DMS 273 treated with DMSO at 0.1 percent for 48 hours (cell line): ENCODE measurements at places on chromosomes 6 and 20.

DNA sequence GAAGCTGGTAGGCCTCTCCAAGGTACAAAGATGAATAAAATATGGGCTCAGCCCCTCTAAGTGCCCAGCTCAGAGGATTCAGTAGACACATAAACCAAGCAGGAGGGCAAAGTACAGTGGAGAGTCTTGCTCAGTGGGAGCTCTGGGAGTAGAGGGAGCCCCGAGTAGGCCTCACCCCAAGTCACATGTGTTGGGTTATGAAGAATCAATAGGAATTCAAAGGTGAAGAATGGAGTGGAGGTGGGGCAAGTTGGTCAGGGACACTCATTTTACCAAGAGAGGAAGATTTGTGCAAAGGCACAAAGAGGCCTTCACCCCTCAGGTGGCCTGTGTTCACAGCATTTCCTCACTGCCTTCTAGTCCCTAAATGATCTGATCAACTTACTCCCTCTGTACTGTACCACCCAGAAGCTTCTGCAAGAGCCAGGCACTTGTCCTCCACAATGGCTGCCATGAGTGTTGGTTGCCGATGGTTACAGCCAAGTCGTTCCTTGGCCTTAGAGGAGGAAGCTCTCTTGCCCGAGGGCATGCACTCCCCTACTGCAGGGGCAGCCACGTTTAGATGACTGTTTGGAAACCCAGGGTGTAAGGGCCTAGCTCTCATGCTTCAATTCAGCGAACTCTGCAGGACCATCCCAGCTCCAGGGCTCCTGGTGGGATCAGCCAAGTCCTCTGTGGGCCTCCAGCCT, 6.7 kb upstream of the CDKN1A start:
- no peak for DNase-seq

DNA sequence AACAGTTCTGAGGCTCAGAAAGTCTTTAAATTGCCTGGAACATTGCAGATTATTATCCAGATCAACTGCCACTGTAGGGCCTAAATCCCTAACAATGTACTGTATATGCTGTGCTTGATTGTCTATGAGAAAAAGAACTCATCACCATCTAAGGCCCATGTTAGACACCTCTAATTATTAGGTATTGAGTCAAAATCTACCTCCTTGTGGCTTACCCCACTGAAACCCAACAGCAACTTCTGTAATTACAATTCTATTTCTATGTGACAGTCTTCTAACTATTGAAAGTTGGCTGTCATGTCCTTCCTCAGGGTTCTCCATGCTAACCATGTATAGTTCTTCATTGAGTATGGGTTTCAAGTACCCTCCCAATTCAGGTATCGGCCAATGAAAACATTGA, 13.9 kb downstream of the MCM9 start:
- no peak for DNase-seq

DNA sequence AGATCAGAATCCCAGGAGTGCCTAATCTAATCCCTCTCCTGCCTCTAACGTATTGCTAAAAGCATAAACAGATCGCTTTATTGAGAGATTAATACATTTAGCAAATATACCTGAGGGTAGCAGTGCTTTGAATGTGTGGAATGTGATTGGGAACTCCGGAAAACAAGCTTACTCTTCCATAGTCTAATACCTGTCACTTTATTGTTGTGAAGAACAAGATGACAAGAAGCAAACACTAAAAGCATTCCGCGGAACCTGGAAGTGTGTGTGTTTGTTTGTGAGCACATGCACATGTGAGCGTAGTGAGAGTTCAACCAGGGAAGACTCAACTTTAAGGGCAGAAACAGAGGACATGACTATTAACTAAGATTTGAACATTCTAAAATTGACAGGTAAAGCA, 265.0 kb upstream of the GJE1 start:
- DNase-seq: no peak

- no peak for DNase-seq
Observed at GRCh38 chr20:47568019-47568418, 66.3 kb downstream of the NCOA3 start.

DNA sequence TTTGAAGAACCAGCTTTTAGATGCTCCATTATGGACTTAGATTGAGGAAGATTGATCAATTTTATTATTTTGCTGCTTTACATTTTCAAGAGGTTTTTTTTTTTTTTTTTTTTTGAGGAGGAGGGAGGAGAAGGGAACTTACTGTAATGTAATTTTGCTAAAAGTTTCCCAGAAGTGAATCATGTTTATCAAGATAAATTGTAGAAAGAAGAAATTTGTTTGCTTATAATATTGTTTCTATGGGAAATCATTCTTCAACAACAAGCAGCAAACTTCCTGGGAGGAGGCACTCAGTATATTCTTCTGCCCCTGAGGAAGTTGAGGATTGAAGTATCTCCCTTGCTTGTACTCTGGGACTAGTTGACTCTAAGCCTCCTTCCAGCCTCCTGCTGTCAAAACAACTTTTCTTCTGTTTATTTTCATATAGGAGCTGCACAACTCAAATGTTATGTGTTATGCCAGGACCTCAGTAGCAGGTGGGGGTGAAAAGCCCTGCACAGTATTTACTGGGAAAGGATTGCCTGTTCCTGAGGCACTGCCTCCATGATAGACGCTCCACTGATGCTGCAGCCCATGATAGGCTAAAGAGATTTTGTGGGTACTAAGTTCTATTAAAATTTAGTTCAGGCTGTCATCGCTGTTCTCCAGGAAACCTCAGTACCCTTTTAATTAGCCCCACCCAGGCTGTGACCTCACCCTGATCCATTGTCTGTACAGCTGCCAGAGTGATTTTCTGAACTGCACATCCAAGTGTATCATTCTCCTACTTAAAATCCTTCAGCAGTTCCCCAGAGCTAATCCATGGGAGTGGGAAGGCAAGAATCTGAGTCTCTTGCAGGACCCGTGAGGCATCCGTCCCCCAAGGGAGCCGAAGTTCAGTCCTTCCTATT, 51.9 kb downstream of the CARMIL1 start:
- DNase-seq: no peak

DNA sequence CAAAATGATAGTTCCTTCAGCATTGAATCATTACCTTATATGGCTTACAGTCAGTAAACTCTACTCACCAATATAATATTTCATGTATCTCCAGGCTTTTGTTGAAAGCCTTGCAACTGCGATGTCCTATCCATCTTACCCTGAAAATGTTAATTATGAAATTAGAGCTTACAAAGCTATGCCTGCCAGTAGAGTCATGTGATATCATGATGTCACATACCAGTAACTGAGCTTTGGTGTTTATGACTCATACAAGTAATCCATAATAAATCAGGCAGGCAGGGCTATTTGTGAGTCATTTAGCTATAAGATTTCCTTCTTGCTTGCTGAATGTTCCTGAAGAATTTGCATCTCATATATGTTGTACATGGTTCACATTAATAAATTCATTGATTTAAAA, 44.9 kb upstream of the FAM83B start:
- DNase-seq: peak; percentile 37

DNA sequence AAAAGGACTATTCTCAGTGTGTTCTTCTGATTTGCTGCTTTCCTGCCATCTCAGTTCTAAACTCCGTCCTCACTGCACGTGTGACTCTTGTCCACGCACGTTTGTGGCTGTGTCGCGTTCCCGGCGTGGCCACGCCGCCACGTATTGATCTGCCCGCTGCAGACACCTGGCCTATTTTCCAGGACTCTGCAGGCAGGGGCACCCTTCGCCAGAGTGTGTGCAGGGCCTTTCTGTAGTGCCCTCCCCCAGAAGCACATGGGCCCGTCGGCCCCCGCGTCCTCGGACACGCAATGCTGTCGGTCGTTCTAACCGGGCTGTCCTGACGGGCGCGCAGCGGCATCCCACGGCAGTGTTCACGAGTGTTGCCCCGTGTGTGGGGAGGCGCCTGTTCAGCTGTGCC, 87.6 kb downstream of the YTHDF1 start:
- no peak for DNase-seq

DNA sequence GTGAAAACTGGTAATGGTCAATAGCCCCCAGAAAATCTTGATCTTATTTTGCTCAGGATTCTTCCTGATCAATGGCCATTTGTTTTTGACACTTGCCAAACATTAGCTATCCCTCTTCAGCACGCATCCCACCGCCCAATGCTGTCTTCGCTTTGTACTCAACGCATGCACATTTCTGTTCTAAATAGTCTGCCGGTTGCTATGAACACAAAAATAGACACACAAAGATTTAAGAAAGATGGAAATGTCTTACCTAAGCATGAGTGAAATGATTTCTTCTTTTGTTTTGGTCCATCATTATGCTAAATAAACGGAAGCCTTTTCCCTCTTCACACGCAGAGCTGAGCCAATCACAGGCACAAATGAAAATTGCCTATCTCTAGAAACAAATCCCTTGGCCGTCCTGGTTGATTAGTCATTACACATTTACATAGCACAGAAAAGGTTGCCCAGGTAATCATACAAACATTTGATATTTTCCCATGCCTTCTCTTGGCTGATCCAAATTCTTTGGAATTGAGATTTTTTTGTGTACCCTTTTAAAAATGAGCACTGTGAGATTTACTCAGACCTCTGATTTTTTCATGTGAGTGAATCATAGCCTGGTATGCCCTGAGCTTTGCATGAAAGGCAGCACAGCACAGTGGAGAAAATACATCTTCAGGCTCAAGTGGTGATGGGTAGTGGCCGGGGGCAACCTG, 70.5 kb upstream of the FAM184A start:
- DNase-seq: no peak

DNA sequence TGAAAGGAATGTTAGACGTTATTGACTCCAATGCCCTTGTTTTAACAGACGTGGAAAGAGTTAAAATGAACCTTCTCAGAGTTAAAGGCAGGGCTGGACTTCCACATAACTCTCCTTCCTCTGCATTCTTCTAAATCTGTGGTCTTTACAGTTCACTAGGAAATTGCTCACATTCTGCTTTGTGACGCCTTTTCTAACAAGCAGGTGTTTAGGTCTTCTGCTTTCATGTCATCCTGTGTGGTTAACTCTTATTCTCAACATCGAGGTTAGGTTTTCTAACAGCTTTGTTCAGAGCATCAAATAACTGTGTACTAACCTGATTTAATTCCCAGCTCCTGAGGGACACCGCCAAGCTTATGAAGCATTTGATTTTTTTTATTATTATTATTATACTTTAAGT, 81.3 kb upstream of the NT5E start:
- DNase-seq: no peak

GRCh38 chr6:50056242-50056641, 6.5 kb upstream of the DEFB112 start:
- no peak for DNase-seq

GRCh38 chr6:53139841-53140413, 8.7 kb downstream of the GCM1 start:
- DNase-seq: no peak
